ENCODE measurements at places on chromosomes 16 and 17. TPM values are rescaled to one million over a fixed set of nuclear protein-coding genes. Genes with fewer than 3 reads are reported as not detected.

The TTYH2 gene
- 17.2 TPM for total RNA-seq

The CPHXL2 gene
- total RNA-seq: not detected

The WFDC1 gene
- total RNA-seq: 0.31 TPM

The C16orf92 gene
- not detected for total RNA-seq

The FOXN1 gene
- total RNA-seq: not detected

The OR4D1 gene
- not detected for total RNA-seq

The HSD17B1 gene
- total RNA-seq: 1.6 TPM

The RBBP6 gene
- total RNA-seq: 98.9 TPM

The SOX8 gene
- total RNA-seq: 28.5 TPM

The MEAK7 gene
- 32.6 TPM for total RNA-seq

The TMEM92 gene
- not detected for total RNA-seq

The LRRC46 gene
- total RNA-seq: not detected

The CDK3 gene
- 3.1 TPM for total RNA-seq

The HBA1 gene
- 263 TPM for total RNA-seq

The LGALS9C gene
- not detected for total RNA-seq

The PIMREG gene
- 8.5 TPM for total RNA-seq

The CACNG5 gene
- 0.63 TPM for total RNA-seq

The DNAH3 gene
- total RNA-seq: 0.63 TPM

The SCNN1G gene
- total RNA-seq: 0.63 TPM

The CIAPIN1 gene
- 73.6 TPM for total RNA-seq

The TRPV2 gene
- 1.3 TPM for total RNA-seq

The KRT33A gene
- not detected for total RNA-seq

The VTN gene
- 0.63 TPM for total RNA-seq

The HOXB3 gene
- not detected for total RNA-seq

The MRPL27 gene
- total RNA-seq: 41.6 TPM

The PIGL gene
- total RNA-seq: 59.5 TPM

The ACSM2A gene
- not detected for total RNA-seq

The EMP2 gene
- 3.1 TPM for total RNA-seq

The SLC6A2 gene
- not detected for total RNA-seq

The NUPR1 gene
- 0.31 TPM for total RNA-seq

The LRRC36 gene
- total RNA-seq: 3.1 TPM

The CD2BP2 gene
- 42.9 TPM for total RNA-seq

The AHSP gene
- total RNA-seq: 45.7 TPM

The IL17C gene
- total RNA-seq: not detected

The SLFN14 gene
- total RNA-seq: 0.31 TPM

The NTN3 gene
- total RNA-seq: 6.6 TPM

The KRTAP1-5 gene
- not detected for total RNA-seq

The IRX5 gene
- not detected for total RNA-seq

The RDM1 gene
- 0.94 TPM for total RNA-seq

The TP53TG3B gene
- total RNA-seq: not detected

The STX4 gene
- 26.3 TPM for total RNA-seq

The ASIC2 gene
- 12.5 TPM for total RNA-seq

The GSDMA gene
- total RNA-seq: not detected

Measured in parietal lobe (tissue), 2 donors.